ENCODE measurements at places on chromosomes 4 and X.

GRCh38 chr4:133565379-133565778 is 416.3 kb downstream of the PCDH10 start:
- no peak for DNase-seq

DNA sequence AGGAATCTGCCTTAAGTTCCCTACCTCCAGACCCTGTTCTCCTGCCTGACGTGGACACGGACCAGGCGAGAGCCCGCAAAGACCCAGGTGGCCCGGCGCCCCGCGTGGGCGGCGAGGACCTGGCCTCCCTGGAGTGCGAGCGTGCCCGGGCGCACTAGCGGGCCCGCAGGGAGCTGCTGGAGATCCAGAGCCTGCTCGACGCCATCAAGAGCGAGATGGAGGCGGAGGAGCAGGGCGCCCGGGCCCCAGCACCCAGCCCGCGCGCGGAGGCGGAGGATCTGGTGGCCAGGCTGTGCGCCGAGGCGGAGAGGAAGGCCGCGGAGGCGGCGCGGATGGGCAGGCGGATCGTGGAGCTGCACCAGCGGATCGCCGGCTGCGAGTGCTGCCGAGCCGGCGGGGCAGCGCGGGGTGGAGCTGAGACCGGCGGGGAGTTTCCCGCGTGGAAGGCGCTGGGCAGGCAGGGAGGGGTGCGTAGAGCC is 18.2 kb downstream of the MRFAP1 start:
- DNase-seq = no peak

DNA sequence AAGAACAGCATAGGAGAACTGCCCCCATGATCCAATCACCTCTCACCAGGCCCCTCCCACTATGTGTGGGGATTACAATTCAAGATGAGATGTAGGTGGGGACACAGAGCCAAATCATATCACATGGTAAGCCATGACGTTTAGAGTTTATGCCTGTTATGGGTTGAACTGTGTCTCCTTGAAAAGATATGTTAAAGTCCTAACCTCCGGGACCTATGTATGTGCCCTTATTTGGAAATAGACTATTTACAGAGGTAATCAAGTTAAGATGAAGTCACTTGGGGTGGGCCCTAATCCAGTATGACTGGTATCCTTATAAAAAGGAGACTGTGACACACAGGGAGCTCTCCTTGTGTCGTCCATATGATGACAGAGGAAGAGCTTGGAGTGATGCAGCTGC is 25.2 kb upstream of the SLC2A9 start:
- no peak for DNase-seq

DNA sequence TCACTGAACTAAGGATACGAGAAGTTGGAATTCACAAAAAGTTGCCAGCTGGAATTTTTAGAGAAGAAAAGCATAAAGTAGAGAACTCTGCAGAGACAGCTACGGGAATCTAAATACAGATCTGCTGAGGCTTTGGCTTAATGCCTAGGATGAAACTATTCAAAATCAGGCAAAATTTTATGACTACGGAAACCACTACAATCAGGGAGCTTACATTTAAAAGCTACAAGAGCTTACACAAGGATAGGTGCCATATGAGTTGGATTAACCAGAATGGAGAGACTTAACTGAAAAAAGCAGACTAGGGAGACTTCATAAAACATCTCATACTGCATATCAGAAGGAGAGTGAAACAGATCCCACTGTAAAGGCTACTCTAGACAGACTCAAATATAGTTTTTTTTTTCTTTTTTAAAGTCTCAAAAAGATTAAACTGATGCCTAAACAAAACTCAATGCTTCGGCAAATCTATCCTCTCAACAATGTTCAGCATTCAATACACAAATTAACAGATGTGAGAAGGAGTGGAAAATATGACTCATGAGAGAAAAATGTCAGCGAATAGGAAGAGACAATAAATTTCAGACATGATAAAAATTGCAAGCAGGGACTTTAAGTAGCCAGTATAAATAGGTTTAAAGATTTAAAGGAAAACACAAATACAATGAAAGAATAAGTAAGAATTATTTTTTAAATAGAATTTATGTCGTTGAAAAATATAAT is 586.1 kb downstream of the FSTL5 start:
- DNase-seq = no peak

- DNase-seq = no peak
Measured at GRCh38 chr4:4673070-4673469, 131.2 kb upstream of the STX18 start.

- no peak for DNase-seq
Measured at GRCh38 chr4:85953651-85954018, 406.2 kb downstream of the MAPK10 start.

GRCh38 chr4:10185518-10186227 is 69.1 kb upstream of the WDR1 start:
- DNase-seq = no peak

DNA sequence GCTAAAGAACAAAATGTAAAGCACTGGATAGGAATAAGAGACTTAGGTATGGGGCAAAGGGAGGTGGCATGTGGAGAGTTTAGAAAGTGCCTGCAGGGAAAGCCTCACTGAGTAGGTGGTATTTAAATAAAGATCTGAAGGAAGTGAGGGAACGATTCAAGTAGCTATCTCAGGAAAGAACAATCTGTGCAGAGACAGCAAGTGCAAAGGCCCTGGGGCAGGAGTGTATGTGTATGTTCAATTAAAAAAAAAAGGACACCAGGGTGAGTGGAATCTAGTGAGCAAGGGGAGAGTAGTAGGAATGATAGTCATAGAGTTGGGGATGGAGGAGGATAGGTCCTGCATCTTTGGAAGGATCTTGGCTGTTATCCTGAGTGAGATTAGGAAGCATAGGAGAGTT is 779.9 kb upstream of the FTHL17 start:
- DNase-seq = no peak

GRCh38 chr4:93384241-93384640 is 444.3 kb upstream of the ATOH1 start:
- DNase-seq = no peak

GRCh38 chr4:76199664-76200211 is 13.9 kb downstream of the SCARB2 start:
- DNase-seq = no peak

DNA sequence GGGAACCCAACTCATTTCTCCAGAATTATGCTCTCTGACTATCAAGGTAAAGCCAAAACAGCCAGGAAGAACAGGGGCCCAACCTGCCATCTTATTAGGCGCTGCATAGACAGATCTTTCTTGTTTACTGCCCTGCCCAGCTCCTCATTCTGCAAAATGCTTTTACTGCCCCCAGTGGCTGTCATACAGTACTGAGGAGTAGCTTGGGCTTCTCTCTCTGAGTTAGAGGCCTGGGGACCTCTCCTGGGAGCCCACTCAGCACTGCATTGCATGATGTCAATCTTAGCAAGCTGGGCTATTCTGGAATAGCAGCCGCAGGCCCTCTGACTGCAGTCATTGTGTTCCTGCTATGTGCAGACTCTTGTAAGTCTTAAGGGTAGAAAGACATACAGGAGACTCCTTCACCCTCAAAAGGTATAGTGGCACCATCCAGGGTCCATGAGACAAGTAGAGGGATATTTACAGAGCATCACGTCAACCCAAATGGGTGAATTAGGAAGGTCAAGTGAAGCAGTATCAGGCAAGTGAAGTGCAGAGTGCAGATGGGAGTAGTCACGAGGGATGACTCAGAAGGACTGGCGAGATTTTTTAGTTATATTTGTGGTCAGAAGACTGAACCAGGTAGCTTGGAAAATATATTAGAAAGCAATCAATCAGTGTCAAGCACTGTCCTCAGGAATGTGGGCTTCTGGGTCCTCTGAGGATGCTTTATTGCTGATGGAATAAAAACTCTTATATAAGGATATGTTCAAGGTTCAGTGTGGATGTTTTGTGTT is 294.1 kb upstream of the SFRP2 start:
- DNase-seq = no peak

DNA sequence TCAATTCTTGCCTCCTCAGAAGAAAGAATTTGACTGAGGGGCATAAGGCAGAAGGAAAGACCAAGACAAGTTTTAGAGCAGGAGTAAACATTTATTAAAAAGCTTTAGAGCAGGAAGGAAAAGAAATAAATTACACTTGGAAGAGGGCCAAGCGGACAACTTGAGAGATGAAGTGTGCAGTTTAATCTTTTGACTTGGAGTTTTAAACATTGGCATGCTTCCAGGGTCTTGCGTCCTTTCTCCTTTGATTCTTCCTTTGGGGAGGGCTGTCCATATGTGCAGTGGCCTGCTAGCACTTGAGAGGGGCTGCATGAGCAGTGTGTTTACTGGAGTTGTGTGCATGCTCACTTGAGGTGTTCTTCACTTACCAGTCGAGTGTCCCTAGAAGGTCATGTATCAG is 275.8 kb upstream of the IL1RAPL1 start:
- DNase-seq = no peak

DNA sequence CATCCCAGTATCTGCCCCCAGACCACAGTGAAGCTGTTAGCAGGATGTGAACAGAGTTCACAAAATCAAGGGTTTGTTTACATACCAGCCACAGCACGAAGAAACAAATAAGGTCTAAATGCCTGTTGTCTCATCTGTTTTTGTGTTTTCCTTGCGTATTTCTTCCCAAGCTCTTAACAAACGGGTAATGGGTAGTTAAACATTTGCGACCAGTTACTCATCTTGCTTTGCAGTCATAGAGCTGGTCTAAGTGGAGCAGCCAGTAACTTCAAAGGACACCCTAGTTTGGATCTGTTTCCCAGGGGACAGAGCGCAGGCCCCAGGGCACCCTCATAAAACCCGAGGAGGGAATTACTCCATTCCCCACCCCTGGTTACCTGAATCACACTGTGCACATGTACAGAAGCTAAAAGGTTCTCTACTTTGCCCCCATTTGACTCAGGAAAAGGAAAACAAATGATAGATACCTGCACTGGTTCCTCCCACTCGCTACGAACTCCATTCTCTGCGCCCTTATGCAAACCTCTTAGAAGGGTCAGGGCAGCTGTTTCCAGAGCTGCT is 68.8 kb downstream of the MAML3 start:
- DNase-seq = no peak

GRCh38 chr4:167234316-167234881 is at the start of gene SPOCK3:
Gene SPOCK3, minus strand, starts transcription at chr4:167234494.
- DNase-seq = no peak

DNA sequence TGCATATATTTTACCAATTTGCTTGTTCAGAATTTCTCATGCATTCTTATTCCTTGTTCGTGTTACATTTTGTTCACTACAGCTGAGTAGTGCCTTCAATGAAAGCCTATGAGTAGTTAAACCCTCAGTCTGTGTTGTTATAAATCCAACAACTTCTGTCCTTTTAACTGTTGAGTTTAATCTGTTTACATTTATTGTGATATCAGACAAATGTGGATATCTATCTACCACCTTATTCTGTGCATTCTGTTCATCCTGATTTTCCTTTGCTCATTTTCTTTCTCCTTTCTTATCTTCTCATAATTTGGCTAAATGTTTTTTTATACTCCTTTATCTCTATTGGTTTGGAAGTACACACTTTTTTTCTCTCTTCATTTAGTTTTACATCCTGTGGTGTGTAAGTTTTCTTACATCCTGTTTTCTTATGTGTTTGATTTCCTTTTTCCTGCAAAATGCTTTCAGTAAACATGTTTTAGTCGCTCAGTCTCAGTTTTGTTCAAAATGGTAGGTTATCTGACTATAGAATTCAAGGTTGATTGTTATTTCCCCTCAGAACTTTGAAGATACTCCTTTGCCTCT is 54.2 kb downstream of the CASP6 start:
- no peak for DNase-seq

DNA sequence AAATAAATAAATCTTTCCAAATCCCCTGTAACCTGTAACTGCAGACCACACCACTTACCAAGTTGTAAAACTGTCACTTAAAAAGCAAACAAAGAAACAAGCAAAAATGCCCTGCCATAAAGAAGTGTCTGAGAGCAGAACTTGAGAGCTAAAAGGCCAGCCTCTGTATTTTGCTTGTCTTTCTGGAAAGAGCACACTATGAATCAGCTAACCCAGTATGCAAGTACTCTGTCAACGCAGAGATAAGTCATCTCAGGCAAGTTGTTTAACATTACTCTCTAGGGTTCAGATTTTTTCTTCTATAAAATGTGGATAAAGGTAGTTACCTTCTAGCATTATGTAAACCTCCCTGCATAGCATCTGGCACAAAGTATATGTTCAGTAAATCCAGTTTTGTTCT is 134.8 kb downstream of the HS3ST1 start:
- DNase-seq = no peak
